ENCODE measurements at places on chromosomes 7 and 10.

GRCh38 chr10:129658376-129659072 is 191.5 kb downstream of the MGMT start:
- DNase-seq: no peak

DNA sequence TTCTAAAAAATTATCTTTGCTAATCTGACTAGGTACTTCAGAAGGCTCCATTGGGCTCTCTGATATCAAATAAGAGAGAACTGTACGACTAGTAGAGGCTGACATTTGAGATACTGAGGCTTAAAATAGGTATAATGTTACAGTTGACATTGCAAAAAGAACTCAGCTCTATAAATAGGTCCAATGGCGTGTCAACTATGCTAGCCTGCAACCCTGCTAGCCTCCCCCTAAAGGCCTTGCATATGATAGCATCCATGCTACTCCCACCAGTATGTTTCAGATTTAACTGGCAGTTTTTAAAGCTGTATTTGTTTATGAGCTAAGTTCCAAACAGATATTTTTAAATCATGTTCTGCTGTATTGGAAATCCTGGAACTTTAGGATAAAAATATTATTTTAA is at the start of gene PPP1R3A:
PPP1R3A (minus strand) TSS at position 64 of the 400 bp plus-strand sequence; CDS start at position 51, 13 bp downstream.
- no peak for DNase-seq

DNA sequence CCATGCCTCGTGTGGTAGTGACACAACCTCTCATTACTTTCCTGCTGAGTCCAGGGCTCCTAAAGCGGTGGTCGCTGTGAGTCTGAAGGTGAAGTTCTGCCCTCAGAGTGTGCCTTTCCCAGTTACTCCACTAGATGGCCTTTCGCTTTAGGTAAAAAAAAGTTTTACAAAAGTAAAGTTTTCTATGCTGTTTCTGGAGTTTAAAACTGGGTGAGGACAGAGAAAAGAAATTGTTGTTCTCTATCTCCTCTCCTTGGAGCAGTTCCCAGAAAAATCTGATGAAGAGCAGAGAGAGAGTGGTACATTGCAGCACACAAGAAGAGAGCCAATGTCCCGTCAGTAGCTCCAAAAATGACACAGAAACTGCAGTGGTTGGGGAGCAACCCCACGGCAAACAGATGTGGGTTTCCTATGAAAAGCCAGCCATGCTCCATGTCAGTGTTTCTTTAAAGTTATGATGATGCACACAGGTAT is 257.1 kb downstream of the GLI3 start:
- peak; percentile 68 for DNase-seq

DNA sequence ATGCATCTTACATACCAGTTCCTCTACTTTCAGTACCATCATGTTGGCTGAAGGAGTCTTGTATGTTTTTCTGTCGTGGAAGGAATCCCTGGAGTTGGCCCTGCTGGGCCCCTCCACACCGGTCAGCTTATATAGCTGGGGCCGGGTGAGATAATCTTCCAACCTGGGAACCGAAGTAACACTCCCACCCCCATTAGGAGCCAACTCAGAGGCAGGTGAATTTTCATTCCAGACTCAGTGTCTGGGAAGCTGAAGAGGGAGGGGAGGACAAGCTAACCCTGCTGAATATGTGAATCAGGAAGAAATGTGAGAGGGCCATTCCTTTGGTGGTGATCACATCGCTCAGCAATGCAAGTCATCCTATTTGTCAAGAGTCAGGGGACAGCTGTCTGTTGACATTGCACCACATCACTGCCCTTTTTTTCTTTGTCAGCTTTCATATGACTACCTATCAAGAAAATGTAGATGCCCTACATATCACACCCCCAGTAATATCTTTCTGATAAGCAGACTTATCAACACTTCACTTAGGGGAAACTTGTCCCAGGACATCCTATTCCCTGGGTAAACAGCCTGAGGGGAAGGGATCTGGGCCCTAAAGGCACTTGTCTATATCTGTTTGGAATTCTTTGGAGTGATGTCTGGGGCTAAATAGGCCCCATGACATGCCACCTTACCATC is at the start of gene ANKRD1:
ANKRD1 (minus strand) TSS at position 102 of the 681 bp plus-strand sequence; CDS start at position 42, 60 bp downstream.
- peak; percentile 90 for DNase-seq

- DNase-seq: peak; percentile 64
Observed at GRCh38 chr10:21078410-21079329, 181.6 kb upstream of the NEBL start.

DNA sequence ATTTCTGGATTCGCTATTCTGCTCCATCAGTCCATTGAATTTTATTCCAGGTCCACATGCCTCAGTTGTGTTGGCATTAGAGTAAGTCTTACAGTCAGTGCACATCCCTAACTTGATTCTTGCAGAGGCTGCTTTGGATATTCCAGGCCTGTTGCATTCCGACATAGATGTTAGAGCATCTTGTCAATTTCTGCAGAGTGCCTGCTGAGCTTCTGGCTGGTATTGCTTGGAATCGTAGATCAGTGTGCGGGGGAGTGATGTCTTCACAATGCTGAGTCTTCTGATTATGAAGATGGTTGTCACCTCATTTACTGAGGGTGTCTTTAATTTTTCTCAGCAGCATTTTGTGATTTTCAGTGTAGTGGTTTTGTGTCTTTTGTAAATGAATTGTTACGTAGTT is 45.2 kb downstream of the INPP5A start:
- DNase-seq: no peak

DNA sequence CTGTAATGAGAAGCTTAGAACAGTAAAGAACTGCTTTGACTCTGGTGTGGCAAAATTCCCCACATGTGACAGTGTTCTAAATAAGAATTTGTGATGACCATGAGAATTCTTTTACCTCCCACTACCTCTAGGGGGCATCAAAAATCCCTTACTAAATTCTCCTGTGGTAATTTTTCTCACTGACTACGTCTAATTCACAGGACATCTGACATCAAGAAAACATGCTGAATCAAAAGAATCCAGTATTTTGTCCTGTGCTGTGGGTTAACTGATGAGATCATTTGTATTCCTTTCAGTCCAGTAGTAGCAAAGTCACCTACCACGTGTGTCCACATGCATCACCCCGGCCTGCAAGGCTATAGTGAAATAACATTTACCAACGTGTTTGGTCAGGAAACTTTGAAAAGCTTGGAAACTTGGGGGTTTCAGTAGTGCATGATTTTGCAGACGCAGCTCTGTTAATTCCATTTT is 103.8 kb downstream of the ATE1 start:
- DNase-seq: peak; percentile 47

- peak; percentile 99 for DNase-seq
Observed at GRCh38 chr7:142556740-142557139, 192.5 kb upstream of the PRSS1 start.

GRCh38 chr10:84397735-84398144 is 69.4 kb downstream of the CCSER2 start:
- DNase-seq: no peak

DNA sequence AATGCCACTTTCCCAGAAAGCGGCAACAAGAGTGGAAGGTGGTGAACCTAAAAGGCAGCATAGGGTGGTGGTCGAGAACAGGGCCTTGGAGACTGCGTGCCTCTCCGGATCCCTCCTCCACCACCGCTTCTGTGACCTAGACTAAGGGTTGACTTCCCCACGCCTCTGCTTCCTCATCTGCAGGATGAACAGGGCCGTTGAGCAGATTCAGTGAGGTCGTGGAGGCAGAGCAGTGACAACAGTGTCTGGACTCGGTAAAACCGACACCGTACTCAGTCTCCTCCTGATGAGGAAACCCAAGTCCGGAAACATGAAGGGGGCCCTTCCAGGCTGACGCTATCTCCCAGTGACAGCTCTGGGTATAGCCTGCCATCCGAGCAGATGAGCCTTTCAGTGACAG is 162.6 kb downstream of the CELF2 start:
- DNase-seq: no peak

- DNase-seq: no peak
Observed at GRCh38 chr10:108039821-108040584, 875.5 kb upstream of the SORCS1 start.

- no peak for DNase-seq
Observed at GRCh38 chr10:77901743-77902142, 24.8 kb downstream of the DLG5 start.

GRCh38 chr10:116715839-116716377 is 26.5 kb downstream of the HSPA12A start:
- DNase-seq: no peak

DNA sequence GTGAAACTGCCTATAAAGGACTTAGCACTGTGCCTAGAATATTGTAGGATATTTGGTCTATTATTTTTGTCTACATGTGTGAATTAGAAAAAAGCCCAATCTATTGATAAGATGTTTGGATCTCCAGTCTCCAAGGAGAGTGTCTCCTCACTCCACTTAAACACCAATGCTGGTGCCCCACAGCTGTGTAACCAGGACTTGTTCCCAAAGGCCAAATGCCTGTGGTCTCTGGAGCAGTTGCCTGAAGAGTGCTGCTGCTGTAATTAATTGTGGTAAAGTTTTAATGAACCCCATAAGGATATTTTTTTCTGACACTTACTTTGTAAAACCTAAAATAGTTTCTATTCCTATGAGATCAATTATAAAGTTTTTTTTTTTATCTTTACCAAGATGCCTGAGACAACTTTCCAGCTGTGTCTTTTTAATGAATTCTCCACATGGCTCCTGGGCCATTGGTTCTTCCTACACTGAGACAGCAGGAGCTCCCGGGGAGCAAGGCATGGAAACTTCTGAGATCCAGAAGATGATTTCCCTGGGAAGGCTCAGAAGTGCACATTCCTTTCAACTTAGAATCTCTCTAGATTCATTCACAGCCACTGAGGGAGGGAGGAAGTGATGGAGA is 11.2 kb upstream of the OR2A5 start:
- DNase-seq: no peak

DNA sequence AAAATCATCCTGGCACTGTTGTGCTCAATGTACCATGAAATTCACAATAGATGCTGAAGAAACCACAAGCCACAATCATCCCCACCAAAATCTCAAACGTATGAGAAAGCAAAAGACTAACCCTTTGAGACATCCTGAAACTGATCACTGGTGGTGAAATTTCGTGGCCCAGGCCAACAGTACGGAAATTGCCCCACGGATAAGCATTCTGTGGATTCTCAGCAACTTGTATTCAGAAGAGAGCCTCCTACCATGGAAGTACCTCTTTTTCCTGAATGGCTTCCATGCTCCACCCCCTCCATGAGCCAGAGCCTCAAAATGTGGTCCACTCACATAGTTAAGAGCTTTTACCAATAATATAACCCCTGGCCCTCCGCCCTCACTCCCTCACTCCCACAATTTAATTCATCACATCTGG is 163.9 kb upstream of the AUTS2 start:
- DNase-seq: peak; percentile 95

DNA sequence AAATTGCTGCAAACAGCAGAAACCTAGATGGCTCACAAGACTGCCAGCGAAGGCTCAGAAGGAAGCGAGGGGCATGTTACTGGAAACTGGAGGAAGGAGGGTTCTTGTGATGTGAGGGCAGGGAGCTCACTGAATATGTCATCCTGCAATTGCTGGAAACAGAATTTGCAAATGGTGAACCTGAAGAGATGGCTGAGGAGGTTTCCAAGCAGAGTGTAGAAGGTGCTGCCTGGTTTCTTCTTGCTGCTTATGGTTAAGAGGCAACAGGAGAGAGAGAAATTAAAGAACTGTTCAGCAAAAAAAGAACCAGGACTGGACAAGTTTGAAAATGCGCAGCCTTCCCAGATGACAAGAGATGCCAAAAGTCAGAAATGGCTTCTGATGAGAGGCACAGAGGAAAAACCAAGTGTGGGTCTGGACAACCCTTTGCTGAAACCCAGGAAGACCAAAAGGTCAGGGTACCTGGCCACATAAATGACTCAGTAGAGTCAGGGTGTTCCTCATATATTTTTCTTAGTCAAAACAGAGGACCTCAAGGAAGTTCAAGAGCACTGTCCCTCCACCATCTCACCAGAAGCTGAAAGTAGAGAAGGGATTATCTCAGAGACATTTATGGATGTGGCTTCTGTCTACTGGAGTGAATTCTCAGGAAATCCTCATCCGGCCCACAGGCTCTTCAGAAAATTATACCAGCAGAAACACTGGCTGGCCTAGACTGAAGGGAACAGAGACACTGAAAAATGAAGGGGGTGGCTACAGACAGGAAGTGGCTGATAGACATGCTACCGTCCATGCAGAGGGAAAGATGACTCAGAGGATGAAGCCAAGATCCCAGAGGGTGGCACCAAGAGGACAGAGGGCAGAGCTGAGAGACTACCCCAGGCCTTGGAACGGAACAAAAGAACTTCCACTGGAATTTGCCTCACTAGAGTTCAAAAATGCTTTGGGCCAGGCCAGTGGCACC is 10.1 kb downstream of the PAPOLB start:
- DNase-seq: peak; percentile 5

DNA sequence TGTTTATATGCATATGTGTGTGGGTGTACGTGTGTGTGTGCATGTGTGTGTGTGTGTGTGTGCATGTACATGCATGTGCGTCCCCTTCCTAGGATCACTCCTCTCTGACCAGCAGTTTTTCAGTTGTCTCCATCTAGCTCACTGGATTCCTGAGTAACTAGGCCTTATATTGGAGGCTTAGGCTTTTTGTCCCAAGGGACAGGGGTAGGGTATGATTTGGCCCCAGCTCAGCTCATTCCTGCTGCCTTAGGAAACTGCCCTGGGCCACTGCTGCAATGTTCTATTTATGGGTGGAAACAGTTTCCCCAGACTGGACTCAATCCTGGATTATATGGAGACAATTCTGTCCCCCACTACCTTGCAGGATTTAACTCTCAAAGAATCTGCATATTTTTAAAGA is 68.8 kb upstream of the SDK1 start:
- DNase-seq: no peak

- DNase-seq: no peak
Observed at GRCh38 chr7:156559001-156559400, 81.6 kb upstream of the RNF32 start.

- peak; percentile 3 for DNase-seq
Observed at GRCh38 chr10:26499426-26499825, 61.3 kb downstream of the APBB1IP start.

- DNase-seq: no peak
Observed at GRCh38 chr10:129950676-129951075, 13.4 kb downstream of the EBF3 start.

- no peak for DNase-seq
Observed at GRCh38 chr7:55514546-55515265, 57.6 kb downstream of the VOPP1 start.

- DNase-seq: peak; percentile 35
Observed at GRCh38 chr10:88901206-88901983, 21.4 kb downstream of the STAMBPL1 start.

- DNase-seq: no peak
Observed at GRCh38 chr7:1239803-1240516, 7.3 kb downstream of the UNCX start.

DNA sequence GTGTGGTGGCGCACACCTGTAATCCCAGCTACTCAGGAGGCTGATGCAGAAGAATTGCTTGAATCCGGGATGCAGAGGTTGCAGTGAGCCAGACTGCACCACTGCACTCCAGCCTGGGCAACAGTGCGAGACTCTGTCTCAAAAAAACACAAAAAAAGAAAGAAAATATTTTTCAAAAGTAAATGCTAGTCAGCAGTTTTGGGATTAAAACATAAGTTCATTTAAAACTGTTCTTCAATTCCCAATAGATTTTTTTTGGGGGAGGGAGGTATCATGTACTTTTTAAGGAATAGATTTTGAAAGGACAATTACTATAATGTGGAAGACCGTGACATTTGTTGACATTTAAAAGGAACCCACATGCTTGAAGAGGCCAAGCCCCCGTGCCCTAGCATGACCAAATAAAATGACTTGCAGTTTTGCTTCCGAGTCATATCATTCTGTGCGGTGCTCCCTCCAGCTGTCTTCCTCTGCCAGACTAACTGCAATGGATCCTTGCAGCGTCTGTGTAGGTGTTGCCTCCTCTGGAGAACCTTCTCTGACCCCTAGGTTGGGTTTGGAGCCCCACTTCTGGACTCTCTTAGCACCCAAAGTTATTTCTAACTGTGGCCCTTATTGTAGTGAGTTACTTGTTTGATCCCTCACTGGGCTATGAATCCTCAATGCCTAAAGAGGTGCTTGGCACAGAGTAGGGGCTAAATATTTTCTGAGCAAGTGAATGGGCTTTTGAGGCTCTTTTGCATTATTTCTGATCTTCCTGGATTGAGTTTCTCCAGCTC is 17.4 kb upstream of the HPS1 start:
- no peak for DNase-seq
